ENCODE measurements at places on chromosomes 12 and 14.

DNA sequence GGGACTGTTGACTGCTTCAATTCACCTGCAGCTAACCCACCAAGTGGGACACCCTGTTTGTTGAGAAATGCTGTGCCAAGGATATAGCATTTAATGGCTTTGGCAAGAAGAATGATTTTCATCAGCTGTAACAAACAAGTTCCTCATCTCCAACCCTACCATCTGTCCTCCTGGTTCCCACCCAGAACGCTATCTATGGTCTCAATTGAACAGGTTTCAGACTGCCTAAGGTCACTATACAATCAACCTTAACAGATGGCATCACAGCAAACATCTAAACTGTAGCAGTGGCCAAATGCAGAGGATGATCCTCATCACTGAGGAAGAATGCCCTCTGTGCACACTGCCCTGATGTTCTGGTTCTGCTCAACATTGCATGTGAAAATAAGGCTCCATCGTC is 546.2 kb upstream of the FOXG1 start:
- no peak for DNase-seq

GRCh38 chr14:80805136-80805535 is 136.4 kb downstream of the CEP128 start:
- no peak for DNase-seq

DNA sequence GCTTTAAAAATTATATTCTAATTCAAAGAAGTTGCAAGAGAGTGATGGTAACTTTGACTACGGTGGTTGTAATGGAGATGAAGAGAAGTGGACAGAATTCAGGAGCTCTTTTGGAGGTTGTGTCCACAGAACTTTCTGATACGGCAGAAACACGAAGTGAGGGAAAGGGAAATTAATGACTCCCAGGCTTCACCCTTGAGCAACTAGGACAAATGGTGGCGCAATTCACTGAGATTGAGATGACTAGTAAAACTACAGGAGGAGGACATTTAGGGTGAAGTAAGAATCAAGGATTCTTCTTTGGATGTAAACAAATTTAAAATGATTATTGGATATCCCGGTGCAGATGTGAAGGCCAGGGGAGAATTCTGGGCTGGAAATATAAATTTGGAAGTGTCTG is 212.6 kb downstream of the PTPRO start:
- peak; percentile 64 for DNase-seq

DNA sequence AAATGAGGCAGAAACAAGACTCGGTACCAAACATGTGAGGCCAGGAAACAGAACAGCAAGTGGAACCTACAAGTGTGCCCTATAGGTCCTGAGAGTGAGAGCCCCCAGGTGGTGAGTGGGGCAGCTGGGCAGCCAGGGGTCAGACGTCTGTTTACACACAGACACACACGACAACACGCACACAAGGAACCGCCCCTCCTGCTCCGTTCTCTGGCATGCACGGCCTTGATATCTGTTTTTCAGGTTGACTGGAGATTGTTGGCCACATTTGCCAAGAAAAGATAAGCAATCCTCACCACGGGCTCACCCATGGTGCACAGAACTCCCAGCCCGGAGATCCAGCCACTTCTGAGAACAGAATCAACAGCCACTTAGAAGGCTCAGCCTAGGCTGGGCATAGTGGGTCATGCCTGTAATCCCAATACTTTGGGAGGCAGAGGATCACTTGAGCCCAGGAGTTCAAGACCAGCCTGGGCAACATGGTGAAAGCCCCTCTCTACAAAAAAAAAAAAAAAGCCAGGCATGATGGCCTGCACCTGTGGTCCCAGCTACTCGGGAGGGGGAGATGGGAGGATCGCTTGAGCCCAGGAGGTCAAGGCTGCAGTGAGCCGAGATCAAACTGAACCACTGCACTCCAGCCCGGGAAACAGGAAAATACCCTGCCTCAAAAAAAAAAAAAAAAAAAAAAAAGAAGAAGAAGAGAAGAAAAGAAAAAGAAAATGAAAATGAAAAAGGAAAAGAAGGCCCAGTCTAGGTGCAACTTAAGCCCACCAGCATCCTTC is 19.4 kb upstream of the EIF5 start:
- DNase-seq, result no peak

GRCh38 chr12:51421266-51421884 is 3.3 kb upstream of the SLC4A8 start:
- DNase-seq, result peak; percentile 82

GRCh38 chr14:75854111-75854799 is 127.5 kb downstream of the TGFB3 start:
- no peak for DNase-seq

DNA sequence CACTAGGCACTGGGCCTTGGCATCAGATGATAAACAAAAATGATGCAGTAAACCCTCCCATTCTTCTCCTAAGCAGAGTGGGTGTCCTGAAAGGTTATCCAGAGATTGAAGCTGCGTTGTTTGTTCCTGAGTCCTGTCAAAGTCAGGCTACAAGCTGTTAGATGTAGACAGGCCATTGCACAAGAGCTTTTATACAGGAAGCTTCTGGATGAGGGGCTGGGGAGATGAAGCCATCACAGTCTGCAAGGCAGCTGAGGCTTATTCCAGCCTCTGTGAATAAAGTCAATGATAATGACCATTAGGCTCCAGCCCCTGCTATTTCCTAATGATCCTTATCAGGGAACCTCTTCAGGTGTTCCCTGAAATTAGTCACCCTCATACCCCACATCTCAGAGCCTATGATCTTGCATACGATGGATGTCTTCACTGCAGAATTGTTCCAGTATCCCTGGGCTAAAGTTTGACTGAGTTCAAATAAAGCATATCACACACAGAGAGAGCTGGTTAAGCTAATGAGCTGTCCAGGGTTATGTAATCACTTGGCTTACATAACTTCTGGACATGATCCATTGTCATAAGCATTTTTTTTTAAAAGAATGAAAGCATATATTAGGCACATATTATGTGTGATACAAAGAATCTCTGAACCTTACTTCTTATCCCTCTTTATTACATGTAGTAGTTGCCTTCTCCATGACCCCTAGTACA is 337.1 kb upstream of the OR4E1 start:
- no peak for DNase-seq

GRCh38 chr14:48974994-48975393 is 611.2 kb downstream of the RPS29 start:
- no peak for DNase-seq

DNA sequence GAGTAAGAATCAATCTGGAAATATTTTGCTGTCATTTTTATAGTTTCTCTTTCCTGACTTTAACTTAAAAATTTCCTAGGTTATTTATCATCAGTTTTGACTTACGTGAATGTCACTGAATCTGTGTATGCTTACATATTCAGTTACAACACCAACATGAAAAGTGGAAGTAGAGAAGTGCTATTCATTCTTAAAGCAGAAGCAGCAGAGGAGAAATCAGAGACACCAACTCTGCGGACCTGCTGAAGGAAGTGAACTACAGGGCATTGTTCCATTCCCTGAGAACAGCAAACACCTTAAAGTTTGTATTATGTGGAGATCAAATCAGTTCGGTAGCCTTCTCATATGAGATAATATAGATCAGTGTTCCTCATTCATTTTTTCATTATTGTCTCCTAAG is 34.1 kb downstream of the RAD51B start:
- DNase-seq, result no peak

DNA sequence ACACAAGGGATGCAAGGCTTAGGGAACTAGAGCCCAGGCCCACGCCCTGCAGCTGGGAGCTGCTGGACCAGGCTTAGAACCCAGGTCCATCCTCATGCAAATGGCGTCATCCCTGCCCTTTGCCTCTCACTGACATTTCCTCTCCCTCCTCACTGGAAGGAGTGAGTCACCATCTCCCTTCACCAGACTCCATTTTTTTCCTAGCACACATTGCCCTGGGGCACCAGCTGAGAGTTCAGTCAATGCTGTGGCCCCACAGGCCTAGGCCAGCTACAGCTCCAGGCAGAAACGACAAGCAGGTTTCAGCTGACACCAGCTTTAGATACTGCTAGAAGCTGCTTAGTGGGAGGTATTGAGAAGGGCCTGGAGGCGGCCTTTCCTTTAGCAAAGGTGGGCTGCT is 98.9 kb downstream of the RIMBP2 start:
- DNase-seq, result no peak

DNA sequence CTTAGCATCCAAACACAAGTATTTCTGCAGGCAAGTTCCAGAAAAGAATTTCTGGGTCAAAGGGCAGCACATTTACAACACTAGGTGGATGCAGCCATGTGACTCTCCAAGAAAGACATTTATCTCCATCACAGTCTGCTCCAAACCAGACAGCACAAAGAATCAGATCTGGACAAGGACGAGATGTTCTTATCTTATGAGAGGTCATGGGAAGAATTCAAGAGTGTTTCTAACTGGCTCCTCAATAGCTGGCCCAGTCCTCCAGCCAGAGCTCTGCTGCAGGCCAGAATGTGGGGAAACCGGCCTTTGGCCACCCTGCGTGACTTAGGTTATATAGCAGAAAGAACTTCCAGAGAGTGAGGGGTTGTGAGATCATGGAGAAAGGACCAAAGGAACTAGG is 17.4 kb downstream of the TMEM119 start:
- peak; percentile 60 for DNase-seq

GRCh38 chr12:29050503-29050902 is 98.6 kb upstream of the FAR2 start:
- no peak for DNase-seq

GRCh38 chr14:54048736-54049135 is 92.1 kb upstream of the BMP4 start:
- no peak for DNase-seq

DNA sequence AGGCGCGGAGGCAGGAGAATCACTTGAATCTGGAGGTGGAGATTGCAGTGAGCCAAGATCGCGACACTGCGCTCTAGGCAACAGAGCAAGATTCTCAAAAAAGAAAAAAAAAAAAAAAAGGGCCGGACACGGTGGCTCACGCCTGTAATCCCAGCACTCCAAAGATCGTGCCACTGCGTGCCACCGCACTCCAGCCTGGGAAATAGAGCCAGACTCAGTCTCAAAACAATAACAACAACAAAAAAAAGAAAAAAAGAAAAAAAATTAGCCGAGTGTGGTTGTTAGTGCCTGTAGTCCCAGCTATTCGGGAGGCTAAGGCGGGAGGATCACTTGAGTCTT is 470 bp upstream of the RPL6 start:
- no peak for DNase-seq

DNA sequence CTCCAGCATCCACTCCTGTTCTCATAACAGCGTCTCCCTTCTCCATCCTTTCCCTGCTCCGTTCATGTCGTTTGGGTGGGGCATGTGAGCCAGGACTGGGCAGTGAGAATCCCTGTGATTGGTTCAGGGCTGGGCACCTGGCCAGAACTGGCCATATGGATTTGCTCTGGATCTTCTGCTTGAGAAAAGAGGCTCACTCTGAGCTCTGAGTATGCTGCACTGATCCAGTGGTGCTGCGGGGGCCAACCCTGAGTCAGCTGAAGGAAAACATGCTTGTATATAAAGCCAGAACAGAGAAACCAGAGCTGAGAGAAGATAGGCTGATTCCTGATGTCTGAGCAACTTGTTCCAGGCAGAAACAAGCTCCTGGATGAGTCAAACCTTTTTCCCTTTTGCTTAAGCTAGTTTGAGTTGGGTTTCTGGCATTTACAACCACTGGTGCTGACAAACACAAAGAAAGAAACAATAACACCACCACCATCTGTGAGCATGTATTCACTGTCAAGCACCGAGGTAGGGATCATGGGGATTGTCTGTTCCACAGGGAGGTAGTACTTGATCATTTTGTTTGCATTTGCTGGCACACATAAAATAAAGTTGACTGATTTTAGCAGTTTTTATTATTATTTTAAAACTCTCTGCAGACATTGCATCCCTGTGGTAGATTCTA is 14.0 kb upstream of the HPD start:
- peak; percentile 96 for DNase-seq

- no peak for DNase-seq
Observed at GRCh38 chr14:31895646-31896045, 181.5 kb upstream of the ARHGAP5 start.

- DNase-seq, result peak; percentile 48
Observed at GRCh38 chr12:32273063-32273522, 126.3 kb upstream of the FGD4 start.

DNA sequence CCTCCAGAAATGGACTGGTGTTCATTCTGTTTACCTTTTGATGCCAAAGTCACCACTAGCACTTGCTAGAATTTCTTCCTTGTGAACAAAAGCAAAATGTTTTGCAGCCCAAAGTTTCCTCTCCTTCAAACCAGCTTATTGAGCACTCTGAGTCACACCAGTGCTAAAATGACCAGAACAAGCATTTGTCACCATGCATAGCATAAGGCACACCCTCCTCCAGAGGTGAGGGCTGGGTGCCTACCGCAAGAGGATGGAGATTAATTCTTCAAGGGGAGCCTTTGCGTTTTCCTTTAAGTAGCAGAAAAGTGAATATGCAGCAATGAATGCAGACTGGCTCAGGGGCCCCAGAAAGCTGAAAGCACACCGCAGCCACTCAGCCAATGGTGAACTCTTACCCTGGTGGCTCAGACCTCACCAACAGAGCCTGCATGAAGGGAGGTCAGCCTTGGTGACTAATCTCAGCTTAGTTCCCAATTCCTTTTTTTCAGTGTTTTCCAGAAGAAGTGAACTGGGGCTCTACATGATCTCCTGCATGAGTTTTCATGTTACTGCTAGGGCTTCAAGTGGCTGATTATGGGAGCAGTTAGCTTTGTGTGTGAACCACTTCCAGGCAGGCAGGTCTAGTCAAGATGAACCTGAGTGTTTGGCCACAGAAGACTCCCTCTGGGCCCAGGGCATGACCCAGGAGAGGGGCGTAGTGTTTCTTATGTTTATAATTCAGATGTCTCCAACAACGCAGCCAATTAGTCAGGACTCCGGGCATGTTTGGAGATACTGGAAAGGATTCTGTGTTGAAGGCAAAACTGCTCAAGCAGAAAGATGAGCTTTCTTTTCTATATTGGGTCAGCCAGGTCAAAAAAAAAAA is 96.3 kb downstream of the PAX9 start:
- DNase-seq, result no peak

- DNase-seq, result peak; percentile 52
Observed at GRCh38 chr12:15846887-15847286, 35.3 kb upstream of the STRAP start.

GRCh38 chr14:37900561-37900960 is 305.1 kb downstream of the TTC6 start:
- DNase-seq, result peak; percentile 24

- peak; percentile 39 for DNase-seq
Observed at GRCh38 chr12:58359084-58359483, 417.7 kb downstream of the ATP23 start.

GRCh38 chr12:124601706-124602105 is 34.3 kb upstream of the NCOR2 start:
- DNase-seq, result no peak
